ENCODE measurements at places on chromosomes 5 and 9.
A peak's percentile ranks its signal among the peaks of the same experiment; 100 is the strongest.

DNA sequence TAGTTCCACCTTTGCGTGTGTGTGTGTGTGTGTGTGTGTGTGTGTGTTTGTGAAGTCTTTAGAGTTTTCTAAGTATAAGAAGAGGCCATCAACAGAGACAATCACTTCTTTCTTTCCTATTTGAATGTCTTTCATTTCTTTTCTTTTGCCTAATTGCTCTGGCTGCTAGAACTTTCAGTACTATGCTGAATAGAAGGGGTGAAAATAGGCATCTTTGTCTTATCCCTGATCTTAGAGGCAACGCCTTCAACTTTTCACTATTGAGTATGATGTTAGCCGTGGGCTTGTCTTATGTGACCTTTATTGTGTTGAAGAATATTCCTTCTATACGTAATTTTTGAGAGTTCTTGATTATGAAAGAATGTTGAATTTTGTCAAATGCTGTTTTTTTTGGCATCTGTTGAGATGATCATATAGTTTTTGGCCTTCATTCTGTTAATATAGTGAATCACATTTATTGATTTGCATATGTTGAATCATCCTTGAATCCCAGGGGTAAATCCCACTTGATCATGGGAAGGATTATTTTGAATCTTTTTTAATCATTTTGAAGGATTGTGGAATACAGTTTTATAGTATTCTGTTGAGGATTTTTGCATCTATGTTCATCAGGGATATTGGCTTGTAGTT, 134.8 kb upstream of the CD180 start:
- no peak for DNase-seq

DNA sequence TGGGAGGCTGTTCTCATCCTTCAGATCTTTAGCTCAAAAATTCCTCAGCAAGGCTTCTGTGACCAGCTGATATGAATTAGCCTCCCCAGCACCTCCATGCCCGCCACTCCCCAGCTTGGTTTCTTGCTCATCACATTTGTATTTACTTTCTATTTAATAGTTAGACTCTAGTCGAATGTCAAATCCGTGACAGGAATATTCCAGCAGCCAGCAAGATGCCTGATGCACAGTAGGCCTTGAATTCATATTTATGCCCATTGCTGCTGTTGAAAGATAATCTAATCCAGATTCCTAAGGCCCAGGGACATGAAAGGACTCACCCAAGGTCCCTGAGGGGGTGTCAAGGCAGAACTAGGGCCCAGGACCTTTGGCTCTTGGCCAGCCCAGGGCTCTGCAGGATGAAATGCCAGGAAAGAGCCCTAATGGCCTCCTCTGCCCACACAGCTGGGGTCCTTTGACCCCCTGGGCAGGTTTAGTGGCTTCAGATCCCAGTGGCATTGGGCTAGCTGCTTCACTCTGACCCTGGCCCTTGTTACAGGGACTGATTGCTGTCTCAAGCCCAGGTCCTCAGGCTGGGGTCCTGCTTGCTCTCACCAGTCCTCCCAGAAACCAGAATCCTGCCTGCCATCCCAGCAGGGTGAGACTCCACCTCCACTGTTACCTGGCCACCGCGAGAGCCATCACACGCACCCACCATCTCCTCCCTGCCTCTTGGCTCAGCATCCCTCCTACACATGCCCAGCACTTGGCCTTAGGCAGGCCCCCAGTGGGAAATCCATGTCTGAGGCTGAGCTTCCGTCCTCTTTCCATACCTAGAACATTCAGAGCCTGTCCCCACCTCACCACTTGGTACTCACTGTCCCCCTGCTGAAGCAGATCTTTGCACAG, 7.3 kb downstream of the CSF1R start:
- no peak for DNase-seq

DNA sequence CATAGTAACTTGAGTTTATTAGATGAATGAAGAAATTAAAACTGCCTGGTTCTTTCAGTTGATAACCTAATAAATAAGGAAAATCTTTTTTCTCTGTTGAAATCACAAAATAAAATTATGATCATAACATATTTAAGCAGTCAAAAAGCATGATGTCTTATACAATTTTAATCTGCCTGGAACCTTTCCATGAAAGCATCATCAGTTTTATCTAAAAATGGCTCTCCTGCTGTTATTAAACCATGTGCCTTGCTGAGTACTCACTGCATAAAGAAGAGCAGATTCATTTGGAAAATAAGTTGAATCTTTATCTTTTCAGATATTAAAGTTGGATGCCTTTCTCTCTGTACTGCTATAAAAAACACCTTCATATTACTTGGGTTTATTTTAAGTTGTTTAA, 148.8 kb downstream of the SLC24A2 start:
- DNase-seq, result no peak

DNA sequence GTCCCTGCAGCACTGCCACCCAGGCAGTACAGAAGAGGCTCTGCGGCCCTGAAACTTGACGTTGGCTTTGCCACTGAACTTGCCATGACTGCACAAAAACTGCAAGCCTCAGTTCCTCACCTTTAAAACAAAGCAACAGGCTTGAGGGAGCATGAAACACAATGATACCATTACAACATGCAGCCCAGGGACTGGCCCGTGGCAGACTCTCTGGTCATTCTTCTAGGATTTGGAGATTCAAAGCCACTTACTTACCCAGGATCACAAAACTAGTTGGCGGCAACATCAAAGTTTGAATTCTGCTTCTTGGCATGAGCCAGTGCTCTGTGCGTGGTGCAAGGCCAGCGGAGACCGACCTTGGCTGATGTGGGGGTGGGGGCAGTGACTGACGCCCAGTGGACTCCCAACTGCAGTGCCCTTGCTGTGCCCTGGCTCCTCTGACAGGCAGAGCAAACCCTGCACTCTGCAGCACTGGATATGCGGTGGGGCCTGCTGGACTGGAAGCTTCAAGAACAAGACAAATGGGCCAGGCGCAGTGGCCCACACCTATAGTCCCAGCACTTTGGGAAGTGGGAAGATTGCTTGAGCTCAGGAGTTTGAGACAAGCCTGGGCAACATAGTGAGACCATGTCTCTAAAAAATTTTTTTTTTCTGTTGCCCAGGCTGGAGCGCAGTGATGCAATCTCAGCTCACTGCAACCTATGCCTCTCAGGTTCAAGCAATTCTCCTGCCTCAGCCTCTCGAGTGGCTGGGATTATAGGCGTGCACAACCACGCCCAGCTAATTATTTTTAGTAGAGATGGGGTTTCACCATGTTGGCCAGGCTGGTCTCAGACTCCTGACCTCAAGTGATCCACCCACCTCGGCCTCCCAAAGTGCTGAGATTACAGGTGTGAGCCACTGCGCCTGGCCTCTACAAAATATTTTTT, 18.9 kb downstream of the SQSTM1 start:
- DNase-seq, result no peak

- DNase-seq, result no peak
Observed at GRCh38 chr5:68446487-68446894, 230.9 kb downstream of the PIK3R1 start.

GRCh38 chr9:110837401-110838005, 168.9 kb downstream of the MUSK start:
- no peak for DNase-seq

DNA sequence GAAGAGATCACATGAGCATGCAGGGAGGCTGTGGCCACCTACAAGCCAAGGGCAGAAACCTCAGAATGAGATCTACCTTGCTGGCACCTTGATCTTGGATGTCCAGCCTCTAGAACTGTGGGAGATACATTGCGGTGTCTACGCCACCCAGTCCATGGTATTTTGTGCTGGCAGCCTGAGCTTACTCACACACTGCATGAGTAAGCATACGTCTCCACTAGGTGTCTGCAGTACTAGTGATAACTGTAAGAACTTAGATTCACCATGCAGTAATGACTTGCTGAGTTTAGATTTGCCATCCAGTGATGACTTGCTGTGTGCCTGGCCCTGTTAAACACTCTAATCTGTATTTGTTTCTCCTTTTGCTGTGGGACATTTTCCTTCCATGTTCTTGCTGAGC, 417.7 kb downstream of the GADD45G start:
- DNase-seq, result peak; percentile 31

GRCh38 chr5:115100319-115100955, 69.3 kb downstream of the TRIM36 start:
- DNase-seq, result no peak

DNA sequence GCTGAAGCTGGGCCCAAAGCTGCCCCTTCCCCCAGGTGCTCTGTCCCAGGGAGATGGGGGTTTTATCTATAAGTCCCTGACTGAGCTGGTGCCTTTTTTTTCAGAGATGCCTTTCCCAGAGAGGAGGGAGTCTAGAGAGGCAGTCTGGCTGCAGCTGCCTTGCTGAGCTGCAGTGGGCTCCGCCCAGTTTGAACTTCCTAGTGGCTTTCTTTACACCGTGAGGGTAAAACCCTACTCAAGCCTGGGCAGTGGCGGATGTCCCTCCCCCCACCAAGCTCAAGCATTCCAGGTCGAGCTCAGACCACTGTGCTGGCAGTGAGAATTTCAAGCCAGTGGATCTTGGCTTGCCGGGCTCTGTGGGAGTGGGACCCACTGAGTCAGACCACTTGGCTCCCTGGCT, 41.3 kb downstream of the CAVIN4 start:
- no peak for DNase-seq

GRCh38 chr5:132224716-132225115, 2.9 kb downstream of the P4HA2 start:
- DNase-seq, result peak; percentile 18

DNA sequence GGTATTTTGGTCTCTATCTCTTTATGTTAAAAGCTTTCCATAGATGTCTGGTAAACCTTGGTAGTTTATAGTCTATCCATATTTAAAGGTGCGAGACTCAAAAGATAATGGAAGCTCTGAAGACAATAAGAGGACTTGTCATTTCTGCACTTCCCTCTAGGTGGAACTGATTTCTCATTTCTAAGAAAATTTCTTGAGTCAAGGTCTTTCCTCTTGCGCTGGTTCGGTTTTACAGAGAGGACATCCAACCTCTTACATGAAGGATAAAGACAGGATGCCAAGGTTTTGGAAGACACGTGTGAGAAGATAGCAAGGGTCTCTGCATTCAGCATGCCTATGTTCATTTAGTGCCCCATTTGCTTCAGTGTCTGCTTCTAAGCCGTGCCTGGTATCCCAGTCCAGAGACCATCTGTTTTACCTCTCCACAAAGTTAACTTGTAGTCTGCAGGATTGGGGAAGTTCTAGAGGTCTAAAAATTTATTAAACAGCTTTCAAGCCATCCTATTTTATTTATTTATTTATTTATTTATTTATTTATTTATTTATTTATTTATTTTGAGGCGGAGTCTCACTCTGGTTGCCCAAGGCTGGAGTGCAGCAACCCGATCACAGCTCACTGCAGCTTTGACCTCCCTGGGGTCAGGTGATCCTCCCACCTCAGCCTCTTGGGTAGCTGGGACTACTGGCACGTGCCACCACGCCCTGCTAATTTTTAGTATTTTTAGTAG, 41.6 kb downstream of the KIAA1191 start:
- DNase-seq, result peak; percentile 20

GRCh38 chr5:65035211-65036206, 266.8 kb downstream of the CWC27 start:
- peak; percentile 95 for DNase-seq

- DNase-seq, result no peak
Observed at GRCh38 chr5:128328007-128328406, 210.0 kb downstream of the FBN2 start.

DNA sequence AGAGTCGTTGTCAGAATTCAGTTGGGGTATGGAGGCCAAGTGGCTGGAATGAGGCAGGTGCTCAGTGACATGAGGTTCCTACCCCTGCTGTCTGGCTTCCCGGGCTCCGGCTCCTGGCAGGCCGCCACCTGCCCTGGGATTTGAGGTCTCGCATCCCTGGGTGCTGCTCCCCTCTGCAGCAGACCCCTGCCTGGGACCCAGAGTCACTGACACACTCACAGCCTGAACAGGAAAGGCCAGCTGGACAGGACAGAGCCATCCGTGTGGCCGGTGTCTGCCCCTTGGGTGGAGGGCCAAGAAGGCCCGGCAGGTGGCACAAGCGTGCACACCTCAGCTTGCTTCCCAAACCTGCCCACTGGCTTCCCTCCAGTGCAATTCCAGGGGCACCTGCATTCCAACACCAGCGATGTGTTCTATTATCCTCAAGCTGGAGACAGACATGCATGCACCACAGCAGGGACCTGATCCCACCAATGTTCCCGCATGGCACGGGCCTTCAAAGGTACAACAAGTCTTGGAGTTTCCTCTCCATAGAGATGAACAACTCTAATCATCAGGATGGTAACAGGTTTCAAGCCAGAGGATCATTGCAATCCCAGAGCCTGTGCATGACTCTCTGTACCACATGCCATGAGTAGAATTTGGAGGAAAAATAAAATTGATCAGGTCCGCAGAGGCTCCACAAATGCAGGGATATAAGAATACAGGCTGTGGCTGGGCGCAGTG, 45.6 kb upstream of the RNF130 start:
- DNase-seq, result peak; percentile 15

DNA sequence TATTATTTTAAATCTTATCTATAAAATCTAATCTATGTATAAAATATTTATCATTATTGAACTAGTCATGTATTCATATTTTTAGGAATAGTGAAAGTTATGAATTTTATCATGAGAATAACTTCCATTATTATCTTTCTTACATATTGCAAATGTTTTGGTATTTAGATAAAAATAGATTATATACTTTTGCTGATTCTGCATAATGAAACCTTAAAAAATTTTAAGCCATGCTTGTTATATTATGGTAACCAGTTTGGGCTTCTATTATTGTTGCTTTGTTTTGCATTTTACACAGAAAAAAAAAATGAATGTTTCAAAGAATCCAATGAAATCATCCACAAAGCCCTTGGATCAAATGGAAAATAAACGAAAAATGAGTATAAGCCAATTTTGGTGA, 772.5 kb downstream of the NR2F1-AS1 start:
- DNase-seq, result no peak

- DNase-seq, result peak; percentile 35
Observed at GRCh38 chr9:98806394-98807035, 955 bp upstream of the GALNT12 start.

- peak; percentile 11 for DNase-seq
Observed at GRCh38 chr5:95770830-95771708, 39.9 kb downstream of the RHOBTB3 start.

GRCh38 chr5:149693021-149693420, 37.1 kb upstream of the PPARGC1B start:
- DNase-seq, result no peak

DNA sequence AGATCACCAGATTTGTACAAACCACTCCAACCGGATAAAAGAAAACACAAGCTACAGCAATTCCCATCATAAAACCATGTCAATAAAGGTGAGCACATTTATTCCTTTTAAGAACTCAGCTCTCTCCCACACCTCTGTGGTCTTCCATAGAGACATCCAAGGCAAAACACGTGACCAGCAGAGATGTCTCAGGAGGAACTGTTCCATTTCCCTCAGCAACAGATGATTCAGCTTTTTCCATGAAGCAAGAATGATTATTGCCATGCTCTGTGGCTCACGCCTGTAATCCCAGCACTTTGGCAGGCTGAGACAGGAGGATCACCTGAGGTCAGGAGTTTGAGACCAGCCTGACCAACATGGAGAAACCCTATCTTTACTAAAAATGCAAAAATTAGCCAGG, 15.8 kb downstream of the GZMK start:
- peak; percentile 41 for DNase-seq

All from M059J (cell line).